WTC11 (cell line): ENCODE measurements at places on chromosomes 5 and 9. TPM values are rescaled to one million over a fixed set of nuclear protein-coding genes. Genes with fewer than 3 reads are reported as not detected.

PPP3R2 gene
- total RNA-seq, result not detected in 3 replicates

FCN2 gene
- total RNA-seq, result not detected in 3 replicates

NR4A3 gene
- total RNA-seq, result 0.46 to 0.57 TPM (median 0.50 TPM) in 3 replicates

PTPN3 gene
- total RNA-seq, result 1.7 to 2.4 TPM (median 2.1 TPM) in 3 replicates

ZFP62 gene
- 35.7 to 41.2 TPM (median 39.5 TPM) in 3 replicates for total RNA-seq

LCN1 gene
- total RNA-seq, result not detected in 3 replicates

RICTOR gene
- total RNA-seq, result 20.7 to 23.0 TPM (median 22.4 TPM) in 3 replicates

TMC1 gene
- total RNA-seq, result 0.31 to 0.41 TPM (median 0.32 TPM) in 3 replicates

ZNF169 gene
- 5.0 to 5.5 TPM (median 5.3 TPM) in 3 replicates for total RNA-seq

PTTG1 gene
- 239 to 273 TPM (median 270 TPM) in 3 replicates for total RNA-seq

SLC4A9 gene
- total RNA-seq, result 0.37 to 0.76 TPM (median 0.50 TPM) in 3 replicates

LCN9 gene
- total RNA-seq, result 1.4 to 2.6 TPM (median 1.7 TPM) in 3 replicates
